ENCODE measurements at places on chromosomes 5 and 9.

- no peak for DNase-seq
These were observed 5.3 kb upstream of the CTXN3 start for GRCh38 chr5:127643607-127644006.

- no peak for DNase-seq
These were observed 282.4 kb downstream of the EFNA5 start for GRCh38 chr5:107388141-107388861.

GRCh38 chr5:51411921-51412325 is 28.7 kb downstream of the ISL1 start:
- no peak for DNase-seq

- DNase-seq: peak; percentile 24
These were observed 46.9 kb downstream of the RASGRF2 start for GRCh38 chr5:81006947-81007636.

- DNase-seq: no peak
These were observed 64.8 kb downstream of the ZCCHC7 start for GRCh38 chr9:37184905-37185867.

DNA sequence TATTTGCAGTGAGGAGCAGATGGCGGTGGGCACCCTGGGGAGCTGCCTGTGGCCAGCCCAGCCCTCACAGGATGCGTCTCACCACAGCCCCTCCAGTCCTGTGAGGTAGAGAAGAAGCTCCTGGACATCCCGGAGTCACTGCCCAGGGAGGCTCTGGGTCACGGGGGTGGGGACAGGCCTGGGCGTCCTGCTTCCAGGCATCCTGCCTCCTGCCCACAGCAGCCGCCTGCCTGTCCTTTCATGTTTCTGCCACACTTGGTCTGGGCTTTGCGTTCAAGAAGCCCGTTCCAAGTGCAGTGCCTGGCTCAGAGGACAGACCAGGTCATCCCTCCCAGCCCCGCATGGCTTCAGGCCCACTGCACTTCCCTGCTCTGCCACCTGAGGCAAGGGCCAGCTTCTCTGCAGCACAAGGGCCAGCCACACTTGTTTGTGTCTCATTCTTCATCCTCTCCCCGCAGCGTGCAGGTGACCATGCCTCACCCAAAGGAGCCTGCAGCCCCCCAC is 38.2 kb downstream of the ZDHHC11B start:
- DNase-seq: no peak

DNA sequence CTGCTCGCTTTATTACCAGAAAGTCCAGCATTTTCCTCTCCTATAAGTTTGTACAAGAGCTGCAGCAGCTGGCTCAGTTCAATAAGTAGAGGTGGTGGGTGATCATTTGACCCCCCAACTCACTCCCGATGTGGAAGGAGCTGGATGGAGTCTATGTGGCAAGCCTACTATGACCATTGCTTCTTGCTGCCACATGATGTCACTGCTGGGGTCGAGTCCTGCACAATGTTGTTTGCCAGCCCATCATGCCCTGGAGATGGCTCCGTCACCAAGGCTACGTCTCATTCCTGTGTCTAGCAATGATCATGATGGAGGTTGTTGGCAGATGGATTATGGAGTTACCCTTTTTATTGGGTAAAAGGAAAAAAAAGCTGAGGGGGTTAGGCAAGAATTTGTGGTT is 266.3 kb downstream of the PSAT1 start:
- DNase-seq: no peak

- no peak for DNase-seq
These were observed 207.3 kb downstream of the PTTG1 start for GRCh38 chr5:160629003-160629402.

DNA sequence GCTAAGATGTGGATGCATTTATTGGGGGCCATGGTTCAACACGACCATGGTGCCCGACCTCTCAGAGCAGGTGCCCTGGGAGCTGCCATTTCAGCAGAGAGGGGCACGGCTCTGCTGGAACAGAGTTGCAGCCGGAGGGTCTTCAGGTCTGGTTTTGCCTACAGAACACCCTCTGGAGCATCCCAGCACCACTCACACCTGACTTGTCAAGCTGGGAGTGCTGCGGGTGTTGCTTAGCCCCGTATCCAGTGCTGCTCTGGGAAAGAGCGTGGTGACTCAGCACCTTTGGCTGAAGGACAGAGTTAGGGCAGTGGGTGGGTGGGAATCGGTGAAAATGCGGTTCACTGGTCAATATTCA is 36.5 kb upstream of the IRX4 start:
- no peak for DNase-seq

- no peak for DNase-seq
These were observed 16.6 kb upstream of the EGFL7 start for GRCh38 chr9:136645903-136646754.

- DNase-seq: no peak
These were observed 218.1 kb upstream of the TRIM32 start for GRCh38 chr9:116468793-116469527.

Data from activated CD8-positive, alpha-beta memory T cell treated with anti-CD3 and anti-CD28 coated beads for 4 hours (primary cell).